Body of pancreas (tissue), 4 donors: ENCODE measurements at places on chromosomes 12 and 14. TPM values are rescaled to one million over a fixed set of nuclear protein-coding genes. Genes with fewer than 3 reads are reported as not detected.

GRCh38 chr12:93048656-93049055, 119.6 kb upstream of the EEA1 start:
- DNase-seq: no peak

- DNase-seq: no peak
Measured at GRCh38 chr12:101581190-101581589, 13.6 kb upstream of the MYBPC1 start.

- DNase-seq: no peak
Measured at GRCh38 chr14:89443042-89443629, 26.1 kb upstream of the FOXN3 start.

GRCh38 chr12:120856980-120857379, 47.2 kb downstream of the SPPL3 start:
- no peak for DNase-seq

GRCh38 chr12:50069539-50069938, 12.1 kb downstream of the ASIC1 start:
- no peak for DNase-seq

DNA sequence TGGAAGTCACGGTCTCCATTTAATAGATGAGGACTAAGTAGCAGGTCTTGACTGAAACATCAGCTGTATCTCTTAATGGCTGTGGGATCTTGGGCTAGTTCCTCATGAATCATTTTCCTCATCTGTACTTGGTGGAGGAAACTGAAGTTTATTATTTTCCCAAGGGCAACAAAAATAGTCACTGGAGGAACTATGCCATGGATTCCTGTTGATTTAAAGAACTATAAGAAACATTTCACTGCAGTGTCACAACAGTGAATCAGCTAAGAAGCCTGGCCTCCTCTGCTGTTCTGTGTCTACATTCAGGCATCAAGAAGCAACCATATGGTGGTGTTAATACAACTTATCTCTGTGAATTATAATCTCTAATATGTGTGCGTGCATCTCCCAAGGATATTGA, 200.5 kb downstream of the STXBP6 start:
- DNase-seq: no peak

- no peak for DNase-seq
Measured at GRCh38 chr14:49960453-49960852, 67.6 kb downstream of the ARF6 start.

DNA sequence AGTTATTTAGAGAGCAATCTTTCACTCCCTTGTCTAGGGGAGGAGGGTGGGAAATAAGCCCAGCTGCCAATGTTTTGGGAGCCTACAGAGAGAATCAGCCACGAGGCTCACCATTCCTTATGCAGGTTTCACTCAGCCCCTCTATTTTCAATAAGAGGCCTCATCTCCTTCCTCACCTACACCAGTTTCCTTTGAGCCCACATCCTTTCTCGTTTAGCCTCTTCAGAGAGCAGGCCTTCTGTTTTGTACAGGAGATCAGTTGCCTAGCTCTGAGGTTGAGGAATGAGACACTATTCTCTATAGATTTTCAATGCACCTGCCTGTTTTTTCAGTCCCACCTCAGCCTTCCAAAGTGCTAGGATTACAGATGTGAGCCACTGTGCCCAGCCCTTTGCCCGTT, 17.9 kb downstream of the SNAPC1 start:
- no peak for DNase-seq

- no peak for DNase-seq
Measured at GRCh38 chr12:65662590-65662989, 161.7 kb upstream of the HMGA2 start.

- no peak for DNase-seq
Measured at GRCh38 chr12:52199294-52199919, 7.6 kb upstream of the KRT80 start.

DNA sequence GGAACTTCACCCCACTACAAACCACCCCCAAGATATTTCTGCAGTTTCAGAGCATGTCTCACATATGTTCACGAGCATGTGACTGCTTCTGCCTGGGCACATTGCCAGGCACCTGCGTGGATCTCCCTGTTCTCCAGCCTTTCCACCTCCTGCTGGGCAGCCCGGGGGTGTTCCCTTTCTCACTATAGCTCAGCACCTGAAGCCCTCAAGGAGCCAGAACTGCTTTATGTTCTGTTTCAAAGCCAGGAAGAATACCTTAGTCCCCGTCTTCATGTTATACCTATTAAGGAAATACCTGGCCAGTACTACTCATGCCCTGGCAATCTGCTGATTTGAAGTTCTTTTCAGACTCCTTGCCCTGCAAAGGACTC, 4.2 kb upstream of the FGF6 start:
- DNase-seq: peak; percentile 53

The SLC10A1 gene
- total RNA-seq: not detected

The IFT43 gene
- 18.5 TPM for total RNA-seq

The KLRG1 gene
- 0.99 TPM for total RNA-seq

The RNFT2 gene
- 1.3 TPM for total RNA-seq

The PROX2 gene
- total RNA-seq: not detected
